ENCODE measurements at places on chromosomes 7 and 10. TPM values are rescaled to one million over a fixed set of nuclear protein-coding genes. Genes with fewer than 3 reads are reported as not detected.

The MACROH2A2 gene
- 11.8 TPM for total RNA-seq

DNA sequence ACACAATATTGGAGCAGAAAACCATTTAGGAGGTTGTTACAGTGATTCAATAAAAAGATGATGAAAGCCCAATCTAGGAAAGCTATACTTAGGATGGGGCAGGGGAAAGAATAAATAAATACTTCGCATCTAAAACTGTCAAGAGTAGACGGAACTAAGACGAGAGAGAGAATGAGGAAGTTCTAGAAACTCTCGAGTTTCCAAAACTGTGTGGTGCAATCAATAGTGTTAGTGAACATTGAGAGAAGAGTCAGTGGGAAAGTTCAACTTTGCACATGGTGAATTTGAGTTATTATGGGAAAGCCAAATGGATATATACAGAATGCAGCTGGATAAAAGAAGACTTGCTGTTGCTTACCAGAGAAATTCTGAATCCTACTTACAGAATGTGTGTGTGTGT, 133.8 kb upstream of the MEOX2 start:
- no peak for DNase-seq

The GDF2 gene
- total RNA-seq, result not detected

The MUC12 gene
- total RNA-seq, result 428 TPM

The BMPER gene
- 1.5 TPM for total RNA-seq

The H2BK1 gene
- not detected for total RNA-seq

- no peak for DNase-seq
Observed at GRCh38 chr7:123655614-123656013, at the start of gene LMOD2. TSS of gene LMOD2 (plus strand) at chr7:123655866. CDS start at chr7:123655964, 98 bp downstream.

GRCh38 chr10:87670586-87670985, 10.9 kb downstream of the PAPSS2 start:
- DNase-seq, result no peak

DNA sequence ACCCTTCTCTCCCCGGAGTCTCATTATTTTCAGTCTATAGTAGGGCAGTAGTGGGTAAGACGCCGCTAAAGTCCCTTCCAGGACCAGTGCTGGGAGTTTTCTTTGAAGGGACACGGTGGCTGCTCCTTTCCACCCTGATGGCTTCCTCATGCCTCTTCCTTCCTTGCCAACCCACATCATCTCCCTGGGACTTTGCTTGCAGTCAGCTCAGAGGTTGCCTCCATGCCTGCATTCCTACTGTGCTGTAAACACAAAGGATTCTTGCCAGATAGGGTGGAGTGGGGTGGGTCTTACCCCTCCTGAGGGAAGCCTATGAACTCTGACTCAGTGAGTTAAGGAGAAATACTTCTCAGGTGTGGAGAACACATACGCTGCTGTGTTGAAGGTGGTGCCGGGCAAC, 59.9 kb upstream of the IGFBP3 start:
- no peak for DNase-seq

The COL13A1 gene
- total RNA-seq, result 0.70 TPM

The GPR37 gene
- total RNA-seq, result 0.95 TPM

DNA sequence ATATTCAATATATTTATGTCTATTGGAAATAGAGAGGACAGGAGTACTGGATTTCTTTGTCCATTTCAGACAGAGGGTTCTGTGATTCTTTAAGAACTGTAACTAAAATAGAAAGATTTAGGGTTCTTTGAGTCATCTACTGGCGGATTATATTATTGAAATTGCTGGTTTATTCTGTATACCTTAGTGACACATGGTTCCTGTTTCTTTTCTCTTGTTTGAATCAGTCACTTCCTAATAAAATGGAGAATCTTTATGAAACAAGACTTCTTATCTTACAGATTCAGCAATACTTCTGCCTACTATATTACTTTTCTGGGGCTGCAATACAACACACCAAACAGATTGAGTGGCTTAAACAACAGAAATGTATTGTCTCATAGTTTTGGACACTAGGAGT, 20.8 kb upstream of the ZNF800 start:
- DNase-seq, result no peak

Measured in left colon (tissue), 2 donors.